ENCODE measurements at places on chromosomes 1 and 21.

GRCh38 chr1:153133743-153134142, 16.9 kb downstream of the SPRR2G start:
- DNase-seq, result no peak

- no peak for DNase-seq
These were observed 59.2 kb upstream of the SSX2IP start for GRCh38 chr1:84749427-84749826.

DNA sequence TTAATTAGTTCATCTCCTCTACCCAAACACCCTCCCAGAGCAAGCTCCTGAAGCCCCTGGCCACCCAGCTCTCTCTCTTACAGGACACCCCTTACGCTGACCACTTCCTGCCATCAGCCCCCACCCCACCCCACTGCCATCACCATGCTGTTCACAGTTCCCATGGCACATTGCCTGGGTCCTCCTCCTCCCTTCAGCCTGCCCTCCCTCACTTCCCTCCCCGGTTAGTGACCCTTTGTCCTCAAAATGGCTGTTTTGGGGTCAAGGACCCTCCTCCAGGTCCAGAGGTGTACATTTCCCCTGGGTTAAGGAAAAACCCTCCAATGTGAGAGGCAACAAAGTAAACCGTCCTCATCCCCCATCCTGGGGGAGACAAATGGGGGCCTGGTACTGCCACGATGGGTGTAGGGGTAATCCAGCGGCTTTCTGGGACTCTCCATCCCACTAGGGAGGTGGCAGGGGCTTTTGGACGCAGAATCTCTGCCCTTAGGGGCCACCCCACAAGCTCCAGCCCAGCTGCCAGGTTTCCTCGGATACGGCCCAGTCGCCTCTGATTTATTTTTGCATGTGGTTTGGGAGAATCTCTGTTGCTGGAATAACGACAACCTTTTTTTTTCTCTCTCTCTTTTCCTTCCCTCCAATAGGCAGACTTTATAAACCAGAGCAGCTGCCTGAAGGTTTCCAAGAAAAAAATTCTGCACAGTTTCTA, 8.5 kb downstream of the CAMK2N1 start:
- no peak for DNase-seq

GRCh38 chr1:91764471-91765115, 121.4 kb downstream of the TGFBR3 start:
- no peak for DNase-seq

Data from central memory CD4-positive, alpha-beta T cell (primary cell).